IMR-90 (cell line): ENCODE measurements at places on chromosomes 13 and 19.

GRCh38 chr19:1657746-1658145 lies 5.3 kb upstream of the TCF3 start:
- no peak for DNase-seq

DNA sequence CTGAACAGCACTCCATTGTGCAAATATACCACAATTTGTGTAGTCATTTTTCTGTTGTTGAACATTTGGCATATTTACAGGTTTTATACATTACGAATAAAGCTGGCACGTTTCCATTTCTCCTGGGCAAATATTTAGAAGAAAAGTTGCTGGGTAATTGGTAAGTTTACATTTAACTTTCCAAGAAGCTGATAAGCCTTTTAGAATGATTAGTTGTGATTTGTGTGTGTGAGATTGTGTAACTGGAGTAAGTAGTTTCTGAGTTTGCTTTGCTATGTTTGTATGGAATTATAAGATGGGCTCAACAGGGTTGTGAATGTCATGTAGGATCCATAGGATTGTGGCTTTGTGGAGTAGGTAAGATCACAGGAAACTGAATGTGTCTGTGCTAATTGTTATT lies 1.6 kb upstream of the ZNF529 start:
- DNase-seq: no peak

GRCh38 chr19:30708416-30709178 lies 336.4 kb downstream of the ZNF536 start:
- DNase-seq: no peak

- DNase-seq: no peak
Observed at GRCh38 chr13:80177327-80177726, 163.6 kb downstream of the SPRY2 start.

- DNase-seq: peak; percentile 71
Observed at GRCh38 chr19:33293255-33294057, 8.9 kb downstream of the CEBPA start.

DNA sequence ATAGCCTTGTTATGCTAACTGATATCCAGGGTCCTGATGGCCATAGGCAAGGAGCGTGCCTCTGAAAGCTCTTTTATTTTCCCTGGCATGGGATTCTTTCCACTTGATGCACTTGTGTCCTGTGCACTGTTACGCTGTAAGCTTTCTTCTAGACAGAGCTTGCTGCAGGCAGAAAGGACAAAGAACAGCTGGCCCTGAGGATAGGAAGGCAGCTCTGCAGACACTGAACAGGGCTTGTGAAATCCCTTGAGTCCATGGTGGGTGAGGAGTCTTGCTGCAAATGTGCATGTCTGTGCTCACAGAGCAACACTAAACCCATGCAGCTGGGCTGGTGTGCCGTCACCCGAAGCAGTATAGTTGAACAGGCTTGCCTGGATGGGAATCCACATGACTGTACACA lies 126.6 kb downstream of the AKAP11 start:
- no peak for DNase-seq

GRCh38 chr13:24651718-24652345 lies 28.4 kb upstream of the ATP12A start:
- DNase-seq: no peak

DNA sequence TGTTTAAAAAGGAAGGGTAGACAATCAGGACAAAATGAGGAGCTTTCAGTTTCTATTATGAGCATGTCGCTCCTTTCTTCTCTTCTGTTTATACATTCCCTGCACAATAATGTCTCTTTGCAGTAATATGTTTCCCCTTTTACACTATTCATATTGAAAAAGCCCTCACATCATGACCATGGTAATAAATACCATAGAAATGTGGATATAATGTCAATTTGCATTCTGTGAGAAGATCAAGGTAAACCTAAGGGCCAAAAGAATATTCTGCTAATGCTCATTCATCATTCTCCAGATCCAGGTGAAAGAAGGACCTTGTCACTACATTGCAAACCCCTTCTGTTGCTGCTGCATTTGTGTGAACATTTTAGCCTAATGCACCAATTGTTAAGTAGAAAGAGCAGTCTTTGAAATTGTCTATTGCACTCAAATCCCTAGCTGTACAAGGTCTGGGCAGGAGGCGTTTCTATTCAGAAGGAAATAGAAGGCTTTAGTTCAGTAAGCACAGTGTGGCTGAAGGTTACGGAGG lies 117.6 kb upstream of the SOX21 start:
- no peak for DNase-seq

- peak; percentile 43 for DNase-seq
Observed at GRCh38 chr19:49301165-49301865, 23.7 kb downstream of the SLC6A16 start.
